ENCODE measurements at places on chromosomes 1 and 21.

- no peak for DNase-seq
Measured at GRCh38 chr1:70475023-70475422, 64.0 kb downstream of the CTH start.

DNA sequence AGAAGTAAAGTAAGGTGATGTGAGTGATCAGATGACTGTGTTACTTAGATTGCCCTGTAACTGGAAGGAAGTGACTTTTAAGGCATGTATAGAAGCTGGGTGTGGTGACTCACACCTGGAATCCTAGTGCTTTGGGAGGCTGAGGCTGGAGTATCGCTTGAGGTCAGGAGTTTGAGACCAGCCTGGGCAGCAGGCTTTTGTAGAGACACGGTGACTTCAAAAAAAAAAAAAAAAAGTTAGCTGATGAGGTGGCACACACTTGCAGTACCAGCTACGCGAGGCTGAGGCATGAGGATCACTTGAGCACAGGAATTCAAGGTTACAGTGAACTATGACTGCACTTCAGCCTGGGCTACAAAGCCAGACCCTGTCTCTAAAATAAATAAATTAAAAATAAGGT is 2.3 kb upstream of the USP16 start:
- no peak for DNase-seq

GRCh38 chr21:33055991-33056390 is 13.9 kb upstream of the OLIG1 start:
- DNase-seq: no peak

DNA sequence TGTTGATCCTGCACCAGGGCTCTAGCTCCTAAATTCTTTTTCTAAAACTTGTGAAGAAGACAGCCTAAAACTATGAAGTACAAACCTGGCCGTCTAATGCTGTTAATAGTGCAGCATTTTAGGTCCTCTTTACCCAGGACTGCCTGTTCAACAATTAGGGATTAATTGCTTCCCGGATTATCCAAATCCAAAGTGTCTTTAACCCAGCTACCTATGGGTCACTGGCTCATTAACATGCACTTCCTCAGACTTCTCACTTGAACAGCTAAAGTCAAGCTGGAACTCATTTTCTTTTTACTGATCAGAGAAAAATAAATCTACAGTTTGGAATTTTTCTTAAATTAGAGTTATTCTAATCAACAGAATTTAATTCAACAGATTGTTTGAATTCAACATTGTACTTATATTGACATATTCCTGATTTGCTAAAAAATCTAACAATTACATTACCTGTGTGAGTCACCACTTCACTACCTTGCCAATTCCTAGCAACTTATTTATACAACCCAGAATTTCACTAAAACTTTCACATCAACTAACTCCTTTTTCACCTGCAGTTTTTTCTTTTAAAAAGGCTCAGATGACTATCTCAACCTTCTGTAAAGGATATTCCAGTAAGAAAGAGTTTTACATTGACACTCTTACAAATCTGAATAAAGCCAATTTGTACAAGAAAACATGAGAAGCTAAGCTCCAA is 3.3 kb downstream of the HNRNPU start:
- DNase-seq: no peak

GRCh38 chr1:41005876-41006275 is 15.6 kb downstream of the SLFNL1 start:
- DNase-seq: no peak

- DNase-seq: no peak
Measured at GRCh38 chr1:44266400-44267344, 53.4 kb downstream of the DMAP1 start.

DNA sequence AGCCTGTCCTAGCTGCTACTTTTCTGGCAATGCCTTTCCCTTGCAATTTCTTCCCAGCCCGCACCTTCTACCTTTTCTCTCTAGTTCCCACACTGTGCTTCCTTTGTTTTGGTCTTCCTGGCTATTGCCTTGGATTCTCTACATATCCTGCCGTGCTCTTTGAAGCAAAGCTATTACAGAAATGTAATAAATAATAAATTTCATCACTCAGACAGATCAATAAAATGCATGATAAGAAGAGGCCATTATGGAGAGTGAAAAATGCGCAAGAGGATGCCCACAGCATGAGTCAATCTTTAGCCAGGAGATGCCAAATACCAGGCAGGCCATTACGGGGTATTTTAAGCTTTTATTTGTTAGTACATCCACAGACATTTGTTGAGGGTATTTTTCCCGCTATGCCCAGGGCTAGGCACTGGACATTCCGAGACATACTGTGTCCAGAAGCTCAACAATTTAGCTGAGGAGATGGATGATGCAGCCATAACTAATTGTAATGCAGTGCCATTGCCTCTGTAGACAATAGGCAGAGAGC is 163.6 kb downstream of the ST6GALNAC3 start:
- no peak for DNase-seq

DNA sequence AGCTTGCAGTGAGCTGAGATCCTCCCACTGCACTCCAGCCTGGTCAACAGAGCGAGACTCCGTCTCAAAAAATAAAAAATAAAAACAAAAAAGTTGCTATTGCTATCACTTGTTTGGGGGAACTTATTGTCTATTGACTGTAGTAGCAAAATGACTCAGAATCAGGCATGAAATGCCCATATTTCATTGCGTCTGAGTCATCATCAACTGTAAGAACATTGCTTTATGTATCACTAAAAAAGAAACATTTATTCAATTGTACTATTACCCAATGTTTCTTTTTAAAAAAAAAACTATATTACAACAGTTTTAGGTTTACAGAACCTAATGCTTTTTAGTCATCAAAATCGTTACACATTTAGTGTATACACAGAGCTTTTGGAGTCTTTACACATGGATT is 91.0 kb upstream of the FMN2 start:
- no peak for DNase-seq

GRCh38 chr1:16975838-16976237 is 4.6 kb downstream of the MFAP2 start:
- DNase-seq: no peak

- DNase-seq: no peak
Measured at GRCh38 chr1:51728611-51729155, 111.8 kb downstream of the OSBPL9 start.

- no peak for DNase-seq
Measured at GRCh38 chr1:27574871-27575831, 28.8 kb downstream of the AHDC1 start.

- no peak for DNase-seq
Measured at GRCh38 chr1:196144588-196144987, 463.7 kb downstream of the KCNT2 start.

DNA sequence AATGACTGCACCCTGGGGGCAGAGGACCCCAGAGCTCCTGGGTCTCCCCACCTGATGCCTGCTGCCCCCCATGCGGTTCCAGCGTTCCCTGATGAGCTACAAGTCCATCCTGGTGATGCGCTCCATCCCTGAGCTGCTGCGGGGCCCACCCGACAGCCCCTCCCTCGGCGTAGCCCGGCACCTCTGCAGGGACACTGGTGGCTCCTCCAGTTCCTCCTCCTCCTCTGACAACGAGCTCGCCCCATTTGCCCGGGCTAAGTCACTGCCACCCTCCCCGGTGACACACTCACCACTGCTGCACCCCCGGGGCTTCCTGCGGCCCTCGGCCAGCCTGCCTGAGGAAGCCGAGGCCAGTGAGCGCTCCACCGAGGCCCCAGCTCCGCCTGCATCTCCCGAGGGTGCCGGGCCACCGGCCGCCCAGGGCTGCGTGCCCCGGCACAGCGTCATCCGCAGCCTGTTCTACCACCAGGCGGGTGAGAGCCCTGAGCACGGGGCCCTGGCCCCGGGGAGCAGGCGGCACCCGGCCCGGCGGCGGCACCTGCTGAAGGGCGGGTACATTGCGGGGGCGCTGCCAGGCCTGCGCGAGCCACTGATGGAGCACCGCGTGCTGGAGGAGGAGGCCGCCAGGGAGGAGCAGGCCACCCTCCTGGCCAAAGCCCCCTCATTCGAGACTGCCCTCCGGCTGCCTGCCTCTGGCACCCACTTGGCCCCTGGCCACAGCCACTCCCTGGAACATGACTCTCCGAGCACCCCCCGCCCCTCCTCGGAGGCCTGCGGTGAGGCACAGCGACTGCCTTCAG is 35.5 kb downstream of the TRIM11 start:
- no peak for DNase-seq

GRCh38 chr1:12519693-12520364 is 98.2 kb downstream of the DHRS3 start:
- no peak for DNase-seq
